ENCODE measurements at places on chromosomes 16 and 17. TPM values are rescaled to one million over a fixed set of nuclear protein-coding genes. Genes with fewer than 3 reads are reported as not detected.

- DNase-seq: no peak
These were observed 167.7 kb downstream of the ZNF423 start for GRCh38 chr16:49688036-49688697.

DNA sequence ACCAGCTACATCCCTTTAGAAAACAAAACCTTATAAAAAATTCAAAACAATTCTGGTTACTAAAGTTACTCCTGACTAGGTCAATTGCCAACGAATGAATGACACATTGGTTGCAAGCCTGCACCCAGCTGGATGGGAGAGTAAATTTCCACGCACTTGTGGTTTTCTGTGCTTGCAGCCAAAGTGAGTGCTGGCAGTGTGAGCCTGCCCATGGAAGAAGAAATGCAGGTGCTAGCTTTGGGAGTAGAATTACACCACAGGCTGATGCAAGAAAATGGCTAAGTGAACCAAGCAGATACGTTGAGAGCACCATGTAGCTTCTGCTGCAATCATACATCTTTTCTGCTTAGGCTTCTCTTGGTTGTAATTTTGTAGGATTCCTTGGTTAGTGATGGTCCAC is 74.6 kb downstream of the SYCE1L start:
- DNase-seq: no peak

- DNase-seq: no peak
These were observed 7.0 kb downstream of the FBF1 start for GRCh38 chr17:75933808-75934207.

CHTF18 gene
- 119 TPM for total RNA-seq

RILP gene
- 8.9 TPM for total RNA-seq

CRHR1 gene
- not detected for total RNA-seq

UBALD1 gene
- 25.0 TPM for total RNA-seq

SDR42E2 gene
- total RNA-seq: 0.09 TPM

PRAC2 gene
- total RNA-seq: not detected

All from activated T-helper 2 cell treated with anti-CD3 and anti-CD28 coated beads, Interferon-gamma antibody, Interleukin-2, Interleukin-4, amounts not matched to agents 10 μg/mL and 5 μg/mL and 100 μg/mL, durations not matched to agents 14 hours and 24 hours and 36 hours (primary cell).